ENCODE measurements at places on chromosomes 7 and 10.

- DNase-seq, result no peak
Measured at GRCh38 chr7:157208571-157209413, 70.1 kb downstream of the UBE3C start.

DNA sequence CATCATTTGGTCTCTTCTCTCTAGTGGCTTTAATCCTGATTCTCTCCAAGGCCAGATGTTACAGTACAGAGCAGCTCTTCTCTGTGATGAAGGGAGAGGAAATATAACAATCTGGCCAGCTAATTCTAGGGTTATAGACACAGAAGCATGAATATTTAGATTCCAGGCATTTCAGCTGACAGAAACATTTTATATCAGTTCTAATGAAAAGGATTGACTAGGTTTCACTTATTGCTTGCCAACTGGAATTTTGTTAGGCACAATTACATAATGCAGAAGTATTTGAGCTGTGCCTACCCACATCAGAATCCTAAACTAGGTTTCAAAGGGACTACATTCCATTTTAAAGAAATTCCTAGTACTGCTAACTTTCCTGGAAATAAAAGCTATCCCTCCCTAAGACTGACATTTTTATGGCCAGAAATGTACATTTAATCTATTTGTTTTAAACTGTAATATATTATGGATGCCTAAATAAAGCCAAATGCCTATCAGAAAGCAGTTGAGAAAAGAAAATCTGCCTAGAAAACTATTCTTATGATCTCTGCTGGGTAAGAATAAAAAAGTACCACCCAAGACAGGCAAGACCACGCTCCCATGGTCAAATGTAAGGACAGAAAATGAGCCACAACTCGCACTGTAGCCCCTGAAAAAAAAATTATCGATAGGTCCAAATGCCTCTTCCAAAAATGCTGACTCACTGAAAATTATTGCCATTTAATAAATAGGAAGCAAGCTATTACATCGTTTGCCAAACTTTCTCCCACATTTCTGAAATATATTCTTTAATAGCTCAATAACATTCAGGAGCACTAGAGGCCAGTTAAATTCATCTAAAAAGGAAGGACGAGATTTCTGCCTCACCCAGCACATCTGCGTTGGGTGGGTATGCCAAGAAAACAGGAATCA lies 498.1 kb downstream of the KCNMA1 start:
- DNase-seq, result no peak

DNA sequence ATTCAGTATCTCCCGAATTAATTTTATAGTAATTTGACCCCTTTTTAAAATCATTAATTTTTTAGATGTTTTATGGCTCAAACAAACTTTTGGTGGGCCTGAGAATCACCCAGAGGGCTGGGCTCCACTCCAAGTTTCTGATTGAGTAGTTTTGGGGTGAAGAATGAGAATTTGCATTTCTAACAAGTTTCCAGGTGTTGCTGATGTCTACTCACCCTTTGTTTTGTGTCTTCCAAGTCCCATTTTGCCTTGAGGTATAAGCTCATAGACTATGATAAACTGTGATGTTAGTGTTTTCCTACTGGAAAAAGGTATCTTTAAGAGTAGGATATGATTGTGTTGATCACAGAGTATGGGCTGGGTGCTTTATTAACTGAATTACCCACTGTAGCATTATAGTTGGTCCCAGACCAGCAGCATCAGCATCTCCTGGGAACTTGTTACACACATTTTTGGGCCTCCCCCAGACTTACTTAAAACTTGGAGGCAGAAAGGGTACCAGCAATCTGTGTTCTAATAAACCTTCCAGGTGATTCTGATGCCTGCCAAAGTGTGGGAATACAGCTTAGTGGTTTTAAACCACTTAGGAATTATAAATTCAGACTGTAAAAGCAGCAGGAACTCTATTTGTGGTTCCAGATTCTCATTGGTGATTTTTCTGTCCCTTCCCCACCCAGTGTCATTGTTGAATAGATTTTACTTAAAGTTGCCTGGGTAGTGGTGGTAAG lies 19.1 kb downstream of the ZNRF2 start:
- DNase-seq, result no peak

DNA sequence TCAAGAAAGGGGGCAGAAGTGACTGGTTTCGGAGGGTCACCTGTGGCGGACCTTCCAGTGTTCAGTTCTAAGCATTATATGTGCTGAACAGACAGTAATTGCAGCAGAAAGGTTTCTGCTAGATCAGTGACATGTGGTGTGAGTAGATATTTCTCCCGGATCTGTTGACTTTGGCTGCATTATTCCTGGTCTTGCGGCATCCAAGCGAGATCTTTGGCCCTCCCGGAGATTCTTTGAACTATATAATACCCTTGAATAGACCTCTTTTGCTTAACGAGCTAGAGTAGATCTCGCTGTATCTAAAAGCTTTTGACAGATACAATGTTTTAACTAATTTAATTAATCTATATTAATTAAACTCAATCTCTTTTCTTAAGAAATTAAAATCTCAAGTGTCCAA lies 99.8 kb downstream of the PTN start:
- DNase-seq, result no peak

GRCh38 chr7:23467291-23467805 lies 2.9 kb downstream of the IGF2BP3 start:
- DNase-seq, result no peak

GRCh38 chr10:128854963-128855362 lies 612.1 kb upstream of the MGMT start:
- DNase-seq, result peak; percentile 91

GRCh38 chr7:111763221-111763801 lies 201.0 kb upstream of the IMMP2L start:
- DNase-seq, result no peak

- DNase-seq, result no peak
Measured at GRCh38 chr10:99536338-99537085, 3.8 kb downstream of the NKX2-3 start.
